CD4-positive, alpha-beta memory T cell (primary cell): ENCODE measurements at places on chromosomes 2 and 18.

DNA sequence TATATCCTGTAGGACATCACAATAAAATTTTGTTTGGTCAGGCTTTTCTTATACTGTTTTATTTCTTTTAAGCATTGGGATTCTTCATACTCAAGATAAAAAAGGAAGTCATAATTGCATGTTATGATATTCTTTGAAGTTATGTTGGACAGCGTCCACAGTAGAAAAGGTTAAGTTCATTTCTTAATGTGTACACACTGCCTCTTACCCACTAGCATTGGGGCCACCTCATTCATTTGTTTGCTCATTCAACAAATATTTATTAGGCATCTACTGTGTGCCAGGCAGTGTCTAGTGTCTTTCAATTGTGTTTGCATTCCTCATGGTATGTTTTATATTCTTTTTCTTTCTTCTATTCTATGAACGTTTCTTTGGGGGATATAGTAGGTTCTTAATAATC lies 70.2 kb downstream of the PTPRM start:
- DNase-seq, result no peak

- no peak for DNase-seq
These were observed 34.7 kb downstream of the RBKS start for GRCh38 chr2:27855476-27855875.

- no peak for DNase-seq
These were observed 9.2 kb upstream of the REG3G start for GRCh38 chr2:79016342-79016741.

GRCh38 chr2:206918263-206918662 lies 21.1 kb upstream of the CPO start:
- no peak for DNase-seq

DNA sequence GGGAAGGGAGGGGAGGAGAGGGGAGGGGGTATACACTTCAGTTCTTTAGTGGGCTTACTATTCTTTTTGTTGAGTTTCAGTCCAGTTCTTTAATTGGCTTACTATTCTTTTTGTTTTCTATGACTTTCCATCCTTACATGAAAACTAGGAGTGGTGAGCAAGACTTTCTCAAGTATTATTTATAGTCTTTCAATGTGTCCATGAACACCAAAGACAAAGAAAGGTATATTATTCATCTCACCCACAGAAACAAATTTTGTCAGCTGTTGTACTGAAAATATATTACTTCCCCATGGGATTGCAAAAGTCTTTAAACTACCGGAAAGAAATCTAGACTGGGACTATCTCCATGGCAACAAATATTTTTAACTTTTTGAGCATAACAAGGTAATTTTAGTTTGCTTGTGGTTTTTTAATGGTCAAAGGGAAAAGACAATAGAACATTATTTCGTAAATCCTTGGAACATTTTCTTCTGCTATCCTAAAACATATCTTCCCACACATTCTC lies 17.6 kb downstream of the ADAM17 start:
- DNase-seq, result no peak

- no peak for DNase-seq
These were observed 702.9 kb downstream of the ERBB4 start for GRCh38 chr2:211835695-211836094.

DNA sequence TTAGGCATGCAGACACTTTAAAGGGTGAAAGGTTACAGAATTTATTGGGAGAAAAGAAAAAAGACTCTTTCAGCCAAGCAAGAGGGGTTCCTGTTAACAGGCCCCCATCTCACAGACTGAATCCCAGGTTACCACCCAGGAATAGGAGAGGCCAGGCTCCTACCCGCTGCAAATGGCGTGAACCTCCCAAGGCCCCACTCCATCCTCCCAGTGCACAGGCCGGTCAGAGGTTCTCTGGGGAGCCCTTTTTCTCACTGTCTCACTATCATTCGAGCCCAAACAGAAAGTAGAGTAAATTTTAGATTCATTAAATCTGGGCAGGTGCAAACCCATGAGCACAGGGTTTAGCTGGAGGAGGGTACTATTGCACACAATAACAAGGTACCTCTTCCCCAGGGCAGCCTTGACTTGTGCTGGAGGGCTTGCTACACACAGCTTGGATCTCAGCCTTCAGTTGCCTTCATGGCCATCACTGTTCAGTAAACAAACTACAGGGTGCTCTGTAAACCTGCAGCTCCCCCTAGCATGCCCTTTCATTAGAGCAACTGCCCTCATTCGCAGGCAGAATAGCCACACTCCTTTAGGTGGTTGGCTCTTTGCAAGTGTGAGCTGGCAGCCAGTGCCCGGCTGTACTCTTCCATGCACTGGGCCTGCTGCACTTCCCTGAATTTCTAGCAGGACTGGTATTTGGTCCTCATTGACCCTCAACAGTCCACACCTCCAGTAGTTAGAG lies 7.3 kb upstream of the PLEK start:
- no peak for DNase-seq

DNA sequence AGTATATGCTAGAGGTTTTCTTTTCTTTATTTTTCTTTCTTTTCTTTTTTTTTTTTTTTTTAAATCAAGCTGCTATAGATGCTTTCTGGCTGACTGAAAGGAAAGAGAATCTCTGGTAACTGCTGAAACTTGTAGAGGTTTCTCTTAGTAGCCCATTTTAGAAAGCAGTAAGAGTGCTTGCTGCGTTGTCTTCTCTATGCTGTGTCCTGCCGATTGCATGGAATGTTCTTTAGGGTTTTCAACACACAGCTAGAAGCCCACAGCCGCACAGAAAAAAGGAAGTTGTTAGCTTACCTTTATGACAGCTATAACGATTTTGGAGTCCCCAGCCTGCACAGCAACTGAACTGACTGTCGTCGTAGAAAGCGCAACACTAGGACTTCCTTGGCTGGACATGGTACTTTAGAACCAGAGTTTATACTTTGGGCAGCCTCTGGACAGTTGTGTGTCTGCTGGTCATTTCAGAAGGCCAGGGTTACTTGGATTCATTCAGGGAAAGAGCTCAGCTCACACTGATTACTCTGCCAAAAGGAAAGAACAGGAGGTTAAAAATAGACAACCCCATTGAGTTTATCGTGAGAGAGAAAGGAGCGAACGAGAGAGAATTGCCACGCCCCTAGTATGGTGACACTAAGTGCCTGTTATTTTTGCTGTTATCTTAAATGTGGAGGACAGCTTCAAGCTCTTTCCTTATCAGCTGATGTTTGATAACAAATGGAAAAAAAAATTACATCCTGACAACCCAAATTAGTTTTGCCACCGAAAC lies at the start of gene CCDC141:
Gene CCDC141 (minus strand): TSS at position 592 of the 766 bp plus-strand sequence. CDS start 196 bp downstream, at position 396.
- DNase-seq, result no peak
